ENCODE measurements at places on chromosomes 5 and 9.

- DNase-seq: no peak
Observed at GRCh38 chr5:172642486-172642885, 1.4 kb downstream of the NEURL1B start.

DNA sequence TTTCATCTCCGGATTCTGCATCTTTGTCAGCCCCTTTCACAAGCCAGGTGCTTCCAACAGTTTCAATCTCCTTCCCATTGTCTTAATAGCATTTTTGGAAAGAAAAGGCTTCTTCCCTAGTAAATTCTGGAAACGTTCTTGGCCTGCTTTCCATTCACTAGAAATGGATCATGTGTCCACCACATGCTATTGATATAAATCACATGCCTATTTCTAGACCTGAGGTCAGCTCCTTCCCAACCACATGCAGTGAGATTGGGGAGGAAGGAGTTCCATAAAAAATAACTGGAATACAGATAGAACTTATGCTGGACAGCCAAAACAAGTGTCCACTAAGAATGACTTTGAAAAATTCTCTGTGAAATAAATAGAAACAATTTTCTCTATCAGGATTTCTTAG, 181.6 kb upstream of the TMEM161B start:
- no peak for DNase-seq

- peak; percentile 26 for DNase-seq
Observed at GRCh38 chr5:123549256-123549904, 37.4 kb downstream of the CSNK1G3 start.

GRCh38 chr5:121963392-121963791, 1.6 kb downstream of the SRFBP1 start:
- no peak for DNase-seq

- DNase-seq: peak; percentile 76
Observed at GRCh38 chr9:104091708-104092107, 2.4 kb upstream of the SMC2 start.

GRCh38 chr5:2480871-2481270, 270.6 kb downstream of the IRX2 start:
- DNase-seq: no peak

- DNase-seq: no peak
Observed at GRCh38 chr5:60339691-60340201, 360.2 kb downstream of the DEPDC1B start.

GRCh38 chr5:159764283-159765134, 151.8 kb upstream of the ADRA1B start:
- DNase-seq: no peak

- DNase-seq: no peak
Observed at GRCh38 chr9:113572076-113572861, 108.7 kb downstream of the RGS3 start.

- no peak for DNase-seq
Observed at GRCh38 chr9:103078581-103078980, 83.4 kb downstream of the CYLC2 start.

- DNase-seq: no peak
Observed at GRCh38 chr5:154172785-154173184, 17.7 kb upstream of the GALNT10 start.

DNA sequence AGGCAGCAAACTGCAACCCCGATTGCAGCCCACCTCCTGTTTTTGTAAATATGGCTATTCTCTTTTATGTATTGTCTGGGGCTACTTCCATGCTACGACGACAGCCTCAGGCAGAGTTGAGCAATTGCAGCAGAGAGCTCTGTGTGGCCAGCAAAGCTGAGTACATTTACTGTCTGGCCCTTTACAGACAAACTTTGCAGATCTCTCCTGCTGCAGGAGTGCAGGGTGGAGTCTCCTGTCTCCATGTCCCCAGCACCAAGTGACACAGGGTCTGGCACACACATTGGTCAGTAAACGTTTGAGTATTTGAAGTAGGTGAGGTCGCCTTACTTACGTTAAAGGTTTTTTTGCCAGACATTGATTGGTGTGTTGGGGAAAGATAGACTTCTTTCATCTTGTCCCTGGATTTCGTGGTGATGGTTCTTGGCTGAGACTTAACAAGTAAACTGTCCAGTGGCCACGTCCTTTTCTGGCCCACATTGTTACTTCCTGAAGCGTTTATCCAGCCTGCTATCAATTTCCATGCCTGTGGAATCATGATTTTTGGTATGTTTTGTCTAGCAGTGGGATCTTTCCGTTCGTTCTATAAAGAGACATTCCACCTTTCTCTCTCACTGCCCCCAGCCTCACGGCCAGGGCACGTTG, 27.2 kb downstream of the PRRC2B start:
- no peak for DNase-seq

GRCh38 chr5:143432658-143433239, 29.3 kb upstream of the NR3C1 start:
- DNase-seq: no peak

GRCh38 chr9:104743376-104743985, 4.0 kb upstream of the NIPSNAP3A start:
- DNase-seq: peak; percentile 62

GRCh38 chr9:130530938-130531337, 48.4 kb upstream of the FUBP3 start:
- no peak for DNase-seq

- DNase-seq: no peak
Observed at GRCh38 chr5:150608991-150609390, 31.5 kb upstream of the SYNPO start.

GRCh38 chr5:1445689-1446601, 705 bp upstream of the SLC6A3 start:
- DNase-seq: no peak

- peak; percentile 33 for DNase-seq
Observed at GRCh38 chr5:56561-57290, 35.2 kb upstream of the PLEKHG4B start.

GRCh38 chr5:134125039-134126015, 10.8 kb downstream of the TCF7 start:
- DNase-seq: no peak

GRCh38 chr5:62011089-62011664, 294.8 kb upstream of the KIF2A start:
- DNase-seq: no peak

DNA sequence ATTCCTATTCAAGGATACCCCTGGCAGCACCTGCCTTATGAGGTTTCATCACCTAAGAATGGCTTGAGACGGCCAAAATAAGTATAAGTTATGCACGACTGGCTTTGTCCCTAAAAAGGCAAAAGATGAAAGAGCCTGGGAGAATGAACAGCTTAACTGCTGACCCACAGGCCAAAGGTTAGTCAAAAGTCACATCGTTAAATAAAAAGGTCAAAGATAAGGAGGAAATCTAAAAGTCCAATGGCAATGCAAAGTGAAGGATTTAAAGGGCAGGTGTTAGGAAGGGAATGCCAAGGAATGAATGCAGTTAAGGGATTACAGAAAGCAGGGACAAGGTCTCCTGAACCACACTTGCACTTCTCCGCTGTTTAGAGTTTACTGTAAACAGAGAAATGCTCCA, 5.6 kb downstream of the TAL2 start:
- no peak for DNase-seq

DNA sequence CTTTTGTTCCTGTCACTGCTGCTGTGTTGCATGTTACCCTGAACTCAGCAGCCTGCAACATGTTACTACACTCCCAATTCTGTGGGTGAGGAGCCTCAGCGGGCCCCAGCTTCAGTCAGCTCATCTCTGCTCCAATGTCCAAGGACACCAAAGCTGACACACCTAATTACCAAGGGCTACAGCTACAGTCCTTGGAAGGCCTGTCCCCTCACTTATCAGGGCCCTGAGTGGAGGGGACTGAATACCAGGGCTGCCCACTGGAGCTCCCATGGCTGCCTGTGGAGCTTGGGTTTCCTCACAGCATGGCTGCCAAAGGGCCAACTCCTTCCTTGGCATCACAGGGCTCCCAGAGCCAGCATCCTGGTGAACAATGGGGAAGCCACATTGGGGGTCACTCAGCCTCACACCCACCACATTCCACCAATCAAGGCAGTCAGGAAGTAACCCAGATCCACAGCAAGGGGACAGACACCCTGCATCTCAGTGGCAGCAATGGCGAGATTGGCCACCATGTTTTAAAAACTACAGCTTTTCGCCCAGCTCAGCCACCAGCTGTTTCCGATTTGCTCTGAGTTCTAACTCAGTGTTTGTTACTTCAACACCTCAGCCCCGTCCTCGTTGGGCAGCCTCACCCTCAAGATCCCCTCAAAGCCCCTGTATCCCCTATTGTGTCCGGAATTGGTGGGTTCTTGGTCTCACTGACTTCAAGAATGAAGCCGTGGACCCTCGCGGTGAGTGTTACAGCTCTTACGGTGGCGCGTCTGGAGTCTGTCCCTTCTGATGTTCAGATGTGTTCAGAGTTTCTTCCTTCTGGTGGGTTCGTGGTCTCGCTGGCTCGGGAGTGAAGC, 18.9 kb downstream of the SEMA4D start:
- DNase-seq: no peak

DNA sequence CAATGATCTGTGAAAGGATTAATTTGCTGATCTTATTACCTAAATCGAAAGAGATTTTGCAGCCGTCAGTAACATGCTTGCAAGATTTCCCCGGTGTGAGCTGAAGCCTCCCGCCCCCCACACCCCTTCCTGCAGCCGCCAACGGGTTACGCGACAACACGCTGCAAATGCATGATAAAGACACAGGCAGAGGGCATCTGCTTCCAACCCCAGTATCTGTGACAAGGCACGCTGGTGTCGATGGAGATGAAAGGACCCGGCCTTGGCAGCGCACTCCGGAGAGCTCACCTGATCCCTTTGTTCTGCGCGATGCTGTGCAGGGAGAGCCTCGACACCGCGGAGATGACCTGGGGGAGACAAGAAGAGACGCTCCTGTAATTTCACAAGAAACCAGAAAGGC, 122.9 kb upstream of the SARDH start:
- no peak for DNase-seq

Measured in suppressor macrophage (primary cell).